T-cell (primary cell): ENCODE measurements at places on chromosomes 5 and 9.

DNA sequence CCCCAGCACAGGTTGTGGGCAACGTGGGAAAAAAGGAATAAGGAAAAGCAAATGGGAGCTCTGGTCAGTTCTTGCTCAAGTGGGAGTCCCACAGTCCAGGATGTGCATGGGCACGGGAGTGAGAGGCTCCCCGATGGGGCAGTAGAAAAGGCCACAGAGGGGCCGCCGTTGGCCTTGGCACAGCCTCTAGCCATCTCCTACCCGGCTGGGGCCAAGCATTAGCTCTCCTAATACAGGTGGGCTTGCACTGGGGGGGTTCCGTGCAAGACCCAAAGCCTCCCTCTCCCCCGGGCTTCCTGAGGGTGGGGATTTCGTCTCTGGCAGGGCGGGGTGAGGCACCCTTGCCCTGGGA, 212.2 kb upstream of the MVB12B start:
- H3K4me1 ChIP-seq = no peaks in the 10 kb centered on the region
- H3K36me3 ChIP-seq = no peaks in the 10 kb centered on the region
- H3K27me3 ChIP-seq = no peaks in the 10 kb centered on the region
- DNase-seq = no peak

- no peak overlapping the region for H3K4me3 ChIP-seq
- no peak for DNase-seq
- no peaks in the 10 kb centered on the region for H3K27me3 ChIP-seq
- H3K36me3 ChIP-seq = no peaks in the 10 kb centered on the region
- H3K27ac ChIP-seq = no peak overlapping the region
Measured at GRCh38 chr5:15350614-15351013, 149.4 kb upstream of the FBXL7 start.

DNA sequence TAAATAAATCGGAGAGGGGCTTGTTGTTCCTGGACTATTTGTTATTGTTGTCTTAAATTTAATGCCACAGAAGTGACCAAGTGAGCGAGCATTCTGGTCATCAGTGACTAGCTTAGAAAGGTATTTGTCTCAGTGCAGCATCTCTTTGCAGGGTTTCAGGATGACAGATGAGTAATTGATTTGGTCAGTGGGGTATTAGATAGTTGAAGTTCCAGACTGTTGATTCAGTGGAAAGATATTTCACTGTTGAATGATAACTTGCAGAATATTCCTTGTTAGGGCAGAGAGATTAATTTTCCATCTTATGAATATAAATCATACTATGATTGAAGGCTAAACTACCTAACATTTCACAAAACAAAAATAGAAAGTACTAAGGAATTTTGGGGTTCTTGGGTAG, 122.4 kb downstream of the TRIO start:
- peaks cover 6% of the 10 kb centered on the region for H3K4me1 ChIP-seq
- H3K36me3 ChIP-seq = no peaks in the 10 kb centered on the region
- H3K27ac ChIP-seq = no peak overlapping the region
- no peak overlapping the region for H3K4me3 ChIP-seq
- DNase-seq = no peak
- H3K27me3 ChIP-seq = no peaks in the 10 kb centered on the region

DNA sequence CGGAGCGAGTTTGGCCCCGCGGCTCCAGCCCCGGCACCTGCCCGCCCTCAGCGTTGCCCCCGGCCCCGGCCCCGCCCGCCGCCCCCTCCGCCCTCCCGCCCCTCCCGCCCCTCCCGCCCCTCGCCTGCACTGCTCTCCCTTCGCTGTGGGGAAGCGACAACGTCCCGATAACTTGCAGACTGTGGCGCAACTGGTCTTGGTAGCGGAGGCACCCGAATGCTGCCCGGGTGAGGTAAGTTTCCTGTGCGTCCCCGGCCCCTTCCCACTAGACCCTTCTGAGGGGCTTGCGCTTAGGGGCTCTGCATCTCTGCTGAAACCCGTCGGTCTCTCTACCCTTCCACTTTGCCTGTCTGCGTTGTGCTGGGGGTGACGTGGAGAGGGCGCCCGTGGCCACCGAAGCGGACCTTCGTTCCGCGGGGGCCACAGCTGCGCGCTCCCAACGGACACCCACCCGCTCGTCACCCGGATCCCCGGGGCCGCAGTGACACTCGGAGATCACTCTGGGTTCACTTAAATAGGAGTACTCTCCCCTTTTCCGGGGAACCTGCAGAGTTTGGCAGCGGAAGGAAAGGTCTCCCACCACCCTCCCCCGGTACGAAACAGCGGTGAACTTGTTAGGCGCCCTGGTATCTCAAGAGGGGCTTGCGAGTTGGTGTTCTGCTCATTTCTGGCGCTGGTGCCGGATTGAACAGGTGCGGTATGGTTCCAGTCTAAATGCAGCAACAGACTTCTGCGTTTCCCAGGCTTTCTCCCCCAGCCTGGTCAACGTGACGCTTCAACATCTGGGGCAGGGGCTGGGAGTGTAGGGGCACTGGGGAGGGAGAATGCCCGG, 707 bp downstream of the PIP5K1B start:
- peaks cover 29% of the 10 kb centered on the region for H3K27me3 ChIP-seq
- H3K36me3 ChIP-seq = no peaks in the 10 kb centered on the region
- DNase-seq = no peak
- peaks cover 2% of the 10 kb centered on the region for H3K4me1 ChIP-seq
- peak overlapping the region; percentile 20 for H3K4me3 ChIP-seq

DNA sequence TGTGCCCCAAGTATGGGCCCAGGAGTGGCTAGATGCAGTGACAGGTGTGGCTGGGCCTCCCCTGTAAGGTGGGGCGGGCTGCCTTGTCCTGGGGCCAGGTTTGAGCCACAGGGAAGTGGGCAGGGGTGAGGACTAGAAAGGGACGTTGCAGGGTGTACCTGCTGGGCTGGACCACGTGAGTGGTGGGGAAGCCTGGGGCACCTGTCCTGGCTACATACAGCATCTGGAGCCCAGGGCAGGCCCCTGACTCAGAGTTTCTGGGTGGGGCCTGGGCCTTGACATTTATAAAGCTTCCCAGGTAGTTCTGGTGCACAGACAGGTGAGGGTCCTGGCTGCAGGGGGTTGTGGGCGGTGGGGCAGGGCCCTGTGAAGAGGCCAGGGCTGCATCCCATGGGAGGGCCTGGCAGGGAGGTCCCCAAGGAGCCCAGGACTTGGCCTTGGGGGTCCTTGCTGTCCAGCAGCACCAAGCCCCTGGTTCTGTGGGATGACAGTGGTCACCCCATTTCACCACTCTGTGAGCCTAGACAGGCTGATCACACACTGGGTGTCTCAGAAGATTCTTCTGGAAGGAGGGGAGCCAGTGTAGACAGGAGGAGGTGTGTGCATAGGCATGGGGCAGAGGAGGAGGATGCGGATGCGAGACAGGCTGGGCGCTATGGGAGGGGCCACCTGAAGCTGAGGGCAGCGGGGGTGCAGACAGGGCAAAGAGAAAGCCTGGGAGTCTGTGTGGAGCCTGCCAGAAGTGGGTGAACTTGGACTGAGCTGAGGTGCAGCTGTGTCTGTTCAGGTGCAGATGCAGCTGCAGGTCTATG, 94.0 kb downstream of the PHF2 start:
- no peak for DNase-seq
- no peaks in the 10 kb centered on the region for H3K27me3 ChIP-seq
- H3K27ac ChIP-seq = no peak overlapping the region
- H3K4me1 ChIP-seq = no peaks in the 10 kb centered on the region
- H3K36me3 ChIP-seq = peaks cover 27% of the 10 kb centered on the region

DNA sequence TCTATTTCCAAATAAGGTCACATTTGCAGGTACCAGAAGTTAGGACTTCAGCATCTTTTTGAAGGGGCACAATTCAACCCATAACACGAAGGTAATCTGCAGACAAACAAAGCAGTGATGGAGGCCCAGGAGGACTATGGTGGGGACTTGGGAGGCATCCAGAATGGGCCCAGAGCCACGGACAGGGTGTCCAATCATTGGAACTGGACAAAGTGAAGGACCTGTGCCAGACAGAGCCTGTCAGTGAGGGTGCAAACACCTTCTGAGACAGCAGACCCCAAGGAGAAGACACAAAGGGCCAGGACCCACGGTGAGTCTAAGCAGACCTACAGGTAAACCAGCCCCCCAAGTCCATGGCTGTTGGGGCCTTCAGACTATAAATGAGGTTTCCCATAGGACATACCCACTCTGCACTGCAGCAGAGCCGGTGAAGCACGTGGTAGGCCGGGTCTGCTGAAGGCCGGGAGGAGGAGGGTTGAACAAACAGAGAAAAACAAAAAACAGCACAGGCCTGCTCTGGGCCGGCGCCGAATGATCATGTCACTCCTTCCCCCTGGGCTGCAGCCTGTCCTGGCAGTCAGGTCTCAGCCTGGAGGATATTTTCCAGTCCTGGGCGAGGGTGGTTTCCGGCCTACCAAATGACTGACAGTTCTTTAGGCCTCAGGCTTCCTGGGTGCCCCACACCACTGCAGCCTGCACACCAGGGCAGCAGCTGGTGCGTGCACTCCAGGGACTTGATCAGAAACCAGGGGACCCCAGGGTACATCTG, 84.4 kb downstream of the COL23A1 start:
- no peak for DNase-seq
- H3K4me1 ChIP-seq = no peaks in the 10 kb centered on the region
- H3K27me3 ChIP-seq = no peaks in the 10 kb centered on the region
- no peaks in the 10 kb centered on the region for H3K36me3 ChIP-seq

DNA sequence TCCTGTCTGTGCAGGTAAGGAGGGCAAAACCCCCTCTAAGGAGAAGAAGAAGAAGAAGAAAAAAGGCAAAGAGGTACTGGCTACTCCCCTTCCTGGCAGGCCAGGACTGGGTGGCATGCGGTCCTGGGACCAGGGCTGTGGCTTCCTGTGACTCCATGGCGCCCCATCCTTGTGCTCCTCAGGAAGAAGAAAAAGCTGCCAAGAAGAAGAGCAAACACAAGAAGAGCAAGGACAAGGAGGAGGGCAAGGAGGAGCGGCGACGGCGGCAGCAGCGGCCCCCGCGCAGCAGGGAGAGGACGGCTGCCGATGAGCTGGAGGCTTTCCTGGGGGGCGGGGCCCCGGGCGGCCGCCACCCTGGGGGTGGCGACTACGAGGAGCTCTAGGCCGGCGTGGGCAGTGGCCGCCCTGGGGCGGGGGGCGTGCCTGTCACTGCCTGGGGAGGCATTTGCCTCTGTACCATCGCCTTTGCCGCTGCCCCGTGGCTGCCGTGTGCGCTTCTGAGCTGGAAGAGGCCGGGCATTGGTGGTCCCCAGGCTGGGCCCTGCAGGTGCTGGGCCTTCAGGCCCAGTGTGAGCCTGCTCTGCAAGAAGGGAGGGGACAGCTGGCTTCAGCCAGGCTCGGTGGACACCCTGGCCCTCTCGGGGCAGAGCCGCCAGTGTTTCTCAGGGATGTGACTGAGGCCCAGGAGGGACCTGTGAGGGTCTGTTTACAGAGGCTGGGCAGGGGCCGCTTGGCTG, 2.0 kb upstream of the AJM1 start:
- no peak overlapping the region for H3K27ac ChIP-seq
- no peak overlapping the region for H3K4me3 ChIP-seq
- DNase-seq = no peak
- H3K4me1 ChIP-seq = peaks cover 5% of the 10 kb centered on the region

DNA sequence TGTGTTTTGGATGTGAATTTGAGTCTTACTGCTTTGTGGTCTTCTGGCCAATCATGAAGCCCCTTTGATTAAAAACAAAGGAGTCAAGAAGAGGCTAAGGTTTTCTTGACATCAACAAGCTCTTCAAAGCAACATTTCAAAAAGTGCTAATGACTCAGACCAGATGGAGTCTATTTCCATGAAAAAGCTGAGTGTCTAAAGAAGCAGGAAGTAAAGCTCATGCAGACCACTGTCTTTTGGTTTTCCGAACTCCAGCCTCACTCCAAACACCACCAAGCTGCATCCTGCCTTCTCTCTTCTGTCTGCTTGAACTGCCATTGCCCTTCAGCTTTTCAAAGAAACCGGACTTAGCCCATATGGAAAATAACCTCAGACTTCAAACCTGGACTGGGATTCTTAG, 115.2 kb downstream of the PRDM6 start:
- no peaks in the 10 kb centered on the region for H3K36me3 ChIP-seq
- H3K4me3 ChIP-seq = no peak overlapping the region
- H3K4me1 ChIP-seq = no peaks in the 10 kb centered on the region

GRCh38 chr9:129781981-129782380, 21.0 kb upstream of the TOR1B start:
- peaks cover 12% of the 10 kb centered on the region for H3K4me1 ChIP-seq
- DNase-seq = no peak
- H3K27me3 ChIP-seq = no peaks in the 10 kb centered on the region

DNA sequence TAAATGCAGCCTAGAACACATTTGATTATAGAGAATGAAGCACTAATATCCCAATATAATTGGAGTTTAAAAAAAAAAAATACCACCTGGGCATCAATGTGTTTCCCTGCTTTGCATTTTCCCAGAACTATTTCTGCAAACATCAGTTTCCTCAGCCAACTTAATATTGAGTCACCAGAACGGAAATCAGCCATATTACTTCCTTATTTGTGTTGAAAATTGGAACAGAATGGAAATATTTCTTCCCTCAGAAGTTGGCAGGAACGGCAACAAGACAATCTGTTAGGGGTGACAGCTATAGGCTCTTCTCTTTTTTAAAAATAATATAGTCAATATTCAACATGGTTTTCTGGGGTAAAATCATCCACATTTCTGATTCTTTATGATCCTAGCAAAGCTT, 4.0 kb downstream of the MFAP3 start:
- H3K27ac ChIP-seq = no peak overlapping the region
- no peak for DNase-seq

DNA sequence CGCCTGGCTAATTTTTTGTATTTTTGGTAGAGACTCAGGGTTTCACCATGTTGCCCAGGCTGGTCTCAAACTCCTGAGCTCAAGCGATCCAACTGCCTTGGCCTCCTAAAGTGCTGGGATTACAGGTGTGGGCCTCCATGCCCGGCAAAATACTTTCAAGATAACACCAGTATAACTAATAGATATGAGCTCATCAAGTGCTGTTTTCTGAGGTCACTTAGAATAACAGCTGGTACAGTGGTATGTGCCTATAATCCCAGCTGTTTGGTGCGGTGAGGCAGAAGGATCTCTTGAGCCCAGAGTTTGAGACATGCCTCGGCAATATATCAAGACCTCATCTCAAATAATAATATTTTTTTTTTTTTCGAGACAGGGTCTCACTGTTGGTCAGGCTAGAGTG, 30.5 kb upstream of the CREBRF start:
- no peak for DNase-seq
- no peak overlapping the region for H3K27ac ChIP-seq
- H3K4me3 ChIP-seq = no peak overlapping the region
- H3K4me1 ChIP-seq = peaks cover 12% of the 10 kb centered on the region
- peaks cover 18% of the 10 kb centered on the region for H3K36me3 ChIP-seq
- no peaks in the 10 kb centered on the region for H3K27me3 ChIP-seq

DNA sequence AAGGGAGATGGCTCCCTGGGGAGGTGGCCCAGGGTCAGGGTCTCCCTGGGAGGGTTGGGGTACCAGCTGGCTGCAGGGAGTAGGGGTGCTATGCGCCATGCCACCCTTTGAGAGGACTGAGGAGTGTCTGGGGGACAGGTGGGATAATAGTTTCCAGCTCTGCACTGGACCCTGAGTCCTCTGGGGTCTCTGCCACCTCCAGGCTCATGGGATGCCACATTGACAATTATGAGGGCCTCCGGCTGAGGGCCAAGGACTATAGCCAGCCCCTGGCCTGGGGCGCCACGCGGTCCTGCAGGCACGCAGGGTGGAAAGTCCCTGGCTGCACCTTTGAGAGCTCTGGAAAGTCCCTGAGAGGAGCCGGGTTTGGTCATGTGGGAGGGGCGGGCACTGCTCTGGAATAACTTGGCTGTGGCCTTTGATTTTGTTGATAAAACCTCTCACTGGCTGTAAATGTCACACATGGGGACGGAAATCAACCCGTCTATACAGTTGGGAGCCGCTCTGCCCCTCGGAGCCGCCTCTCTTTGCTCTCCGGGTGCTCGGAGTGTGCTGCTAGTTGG, 16.0 kb downstream of the TRAF2 start:
- peaks cover 18% of the 10 kb centered on the region for H3K4me1 ChIP-seq
- no peak overlapping the region for H3K4me3 ChIP-seq
- H3K36me3 ChIP-seq = peaks cover 8% of the 10 kb centered on the region
- peak; percentile 80 for DNase-seq
- peak overlapping the region; percentile 95 for H3K27ac ChIP-seq
